CMK (cell line): ENCODE measurements at places on chromosomes 13 and 19.
A peak's percentile ranks its signal among the peaks of the same experiment; 100 is the strongest.

DNA sequence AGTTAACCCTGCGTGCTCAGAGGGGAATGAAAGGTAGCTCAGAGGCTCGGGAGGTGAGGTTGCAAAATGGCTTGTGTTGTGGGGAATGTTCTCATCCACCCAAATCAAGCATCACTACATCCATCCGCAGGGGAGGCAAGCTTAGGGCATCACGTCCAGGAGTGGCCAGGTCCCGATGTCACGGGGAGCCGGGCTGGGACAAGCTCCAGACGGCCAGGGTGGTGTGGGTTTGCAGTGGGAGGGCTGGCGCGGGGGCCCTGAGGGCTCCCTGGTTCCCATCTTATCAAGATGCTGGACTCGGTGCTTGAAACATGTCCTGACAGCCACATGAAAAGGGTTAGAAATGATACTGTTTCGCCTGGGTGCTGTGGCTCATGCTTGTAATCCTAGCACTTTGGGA is 25.8 kb downstream of the EPN1 start:
- no peak for DNase-seq

DNA sequence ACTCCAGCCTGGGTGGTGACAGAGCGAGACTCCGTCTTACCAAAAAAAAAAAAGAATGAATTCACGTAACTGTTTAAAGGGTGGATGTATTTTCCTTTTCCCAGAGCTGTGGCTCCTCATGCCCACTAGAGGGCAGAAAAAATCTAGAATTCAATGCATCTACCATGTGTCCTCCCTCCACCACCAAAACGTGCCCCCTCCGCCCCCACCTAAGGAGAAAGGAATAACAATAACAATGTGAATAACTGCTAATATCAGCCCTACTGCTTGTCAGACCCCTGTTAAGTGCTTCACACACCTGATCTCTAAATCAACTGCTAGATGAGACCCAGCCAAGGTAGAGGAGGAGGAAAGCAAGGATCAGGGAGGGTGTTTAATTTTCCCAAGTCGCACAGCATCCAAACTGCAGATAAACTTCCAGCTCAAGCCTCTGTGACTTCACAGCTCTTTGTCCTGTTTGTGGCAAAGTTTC is 20.2 kb upstream of the PNMA8B start:
- no peak for DNase-seq

GRCh38 chr19:40529093-40529954 is 47.3 kb upstream of the SHKBP1 start:
- DNase-seq: peak; percentile 59

DNA sequence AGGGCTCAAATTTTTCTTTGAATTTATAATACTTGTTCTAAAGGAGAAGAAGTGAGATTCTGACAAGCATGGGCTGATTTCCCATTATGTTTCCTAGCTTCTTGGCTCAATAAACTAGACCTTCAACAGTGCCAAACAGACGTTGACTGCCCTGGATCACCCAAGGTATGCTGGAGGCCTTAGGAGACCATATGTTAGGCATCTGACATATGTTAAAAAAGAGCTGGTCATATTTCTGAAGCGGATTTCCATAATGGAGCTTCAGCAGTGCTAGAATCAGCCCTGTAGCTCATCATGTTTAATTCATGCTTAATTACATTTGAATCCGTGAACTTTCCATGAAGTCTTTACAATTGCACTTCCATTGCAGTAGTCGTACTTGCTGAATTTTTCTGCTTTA is 653.3 kb downstream of the DIAPH3 start:
- DNase-seq: no peak

DNA sequence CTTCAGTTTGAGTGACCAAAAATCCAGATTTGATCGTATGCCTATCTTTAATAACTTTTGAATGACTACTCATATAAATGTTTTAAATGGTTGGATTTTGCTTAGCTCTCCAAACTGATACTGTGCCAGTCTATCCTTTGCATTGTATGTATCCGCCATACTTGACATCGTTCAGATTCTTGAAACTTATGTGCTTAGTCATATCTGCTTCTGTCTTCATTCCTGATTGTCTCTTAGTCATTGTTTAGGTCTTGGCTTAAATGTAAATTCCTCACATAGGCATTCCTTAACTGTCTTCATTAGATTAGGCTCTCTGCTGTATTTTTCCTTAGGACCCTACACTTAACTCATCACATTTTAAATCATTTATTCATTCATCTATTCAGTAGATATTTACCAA is 126.0 kb downstream of the PCCA start:
- no peak for DNase-seq

DNA sequence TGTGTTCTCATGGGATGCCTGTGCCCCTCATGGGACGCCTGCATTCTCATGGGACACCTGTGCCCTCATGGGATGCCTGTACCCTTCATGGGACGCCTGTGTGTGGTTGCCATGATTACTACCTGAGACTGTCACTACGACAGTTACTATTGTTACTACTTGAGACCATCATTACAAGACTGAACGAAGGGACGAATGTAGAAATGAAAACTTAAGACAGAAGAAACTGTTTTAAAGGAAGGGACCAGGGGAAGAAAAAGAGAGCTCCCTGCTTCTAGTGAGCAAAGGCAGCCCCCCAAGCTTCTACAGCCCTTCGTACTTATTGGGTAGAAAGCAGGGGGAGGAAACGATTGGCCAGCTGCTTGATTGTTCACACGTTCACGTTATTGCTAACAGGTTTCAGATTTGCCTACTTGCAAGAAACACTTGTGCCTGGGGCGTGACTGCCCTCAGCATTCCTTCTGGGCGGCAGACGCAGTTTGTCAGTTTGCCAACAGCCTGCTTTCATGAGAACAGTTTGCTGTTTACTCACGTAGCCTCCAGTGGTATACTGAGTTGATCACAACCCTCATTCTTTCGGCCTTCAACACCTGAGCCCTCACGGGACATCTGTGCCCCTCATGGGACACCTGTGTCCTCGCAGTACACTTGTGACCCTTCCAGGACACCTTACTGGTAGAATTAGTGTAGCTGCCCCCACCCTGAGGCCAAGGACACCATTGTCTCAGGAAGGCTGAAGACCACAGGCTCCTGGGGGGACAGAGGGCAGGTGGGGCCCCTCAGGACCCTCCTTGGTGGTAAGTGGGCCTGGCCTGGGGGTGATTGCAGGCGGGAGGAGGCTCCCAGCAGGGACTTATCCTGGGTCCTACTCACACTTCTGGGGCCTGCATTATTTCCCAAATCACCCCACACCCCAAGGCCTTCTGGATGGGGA is 2.5 kb upstream of the S1PR4 start:
- DNase-seq: no peak

GRCh38 chr13:70784207-70784989 is 676.1 kb upstream of the KLHL1 start:
- DNase-seq: no peak
